ENCODE measurements at places on chromosomes 1 and 21.

DNA sequence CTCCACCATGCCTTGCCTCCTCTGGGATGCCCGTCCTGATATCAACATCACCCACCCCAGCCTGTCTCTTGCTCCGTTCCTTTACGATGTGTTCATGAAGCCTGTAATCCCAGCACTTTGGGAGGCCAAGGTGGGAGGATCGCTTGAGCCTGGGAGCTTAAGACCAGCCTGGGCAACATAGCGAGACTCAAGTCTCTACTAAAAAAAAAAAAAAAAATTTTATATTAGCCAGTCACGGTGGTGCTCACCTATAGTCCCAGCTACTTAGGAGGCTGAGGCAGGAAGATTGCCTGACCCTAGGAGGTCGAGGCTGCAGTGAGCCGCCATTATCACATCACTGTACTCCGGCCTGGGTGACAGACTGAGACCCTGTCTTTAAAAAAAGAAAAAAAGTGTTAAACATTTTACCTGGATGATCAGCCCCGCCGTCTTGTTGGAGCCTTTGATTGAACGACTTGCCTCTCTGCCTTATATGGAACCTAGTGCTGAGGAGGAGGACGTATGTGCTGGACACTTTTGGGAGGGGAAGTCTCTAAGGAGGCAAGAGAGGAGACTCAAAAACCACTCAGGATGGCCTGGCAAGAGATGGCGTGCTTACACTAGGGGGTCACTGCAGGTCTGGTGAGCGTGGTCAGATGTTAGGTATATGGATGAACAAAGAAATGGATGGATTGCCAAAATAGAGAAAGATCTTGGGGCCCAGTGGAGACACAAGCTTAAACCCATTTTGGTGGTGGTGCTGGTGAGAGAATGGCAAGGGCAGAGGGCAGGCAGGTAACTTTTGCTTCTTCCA, 80.5 kb upstream of the IFFO2 start:
- DNase-seq: no peak

- no peak for DNase-seq
Observed at GRCh38 chr1:233897325-233898162, 6.9 kb upstream of the SLC35F3 start.

DNA sequence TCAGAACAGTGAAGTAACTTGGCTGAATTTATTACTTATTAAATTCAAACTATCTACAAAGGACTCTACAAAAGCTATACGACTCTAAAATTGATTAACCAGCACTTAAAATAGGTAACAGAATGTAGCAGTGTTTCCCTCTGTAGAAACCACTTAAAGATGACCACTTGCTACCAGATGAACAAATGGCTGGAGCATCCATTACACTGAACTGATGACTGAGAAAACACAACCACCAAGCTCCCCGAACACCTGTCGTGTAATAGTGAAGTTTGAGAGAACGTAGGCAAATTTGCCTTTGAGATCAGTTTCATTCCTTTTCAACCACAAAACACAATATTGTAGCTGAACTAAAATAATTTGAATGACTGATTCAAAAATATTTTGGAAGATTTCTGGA, 226.7 kb downstream of the KCNT2 start:
- DNase-seq: no peak

GRCh38 chr1:216379441-216379840, 43.8 kb downstream of the USH2A start:
- DNase-seq: no peak

- DNase-seq: no peak
Observed at GRCh38 chr21:41235201-41235600, 67.2 kb downstream of the BACE2 start.

DNA sequence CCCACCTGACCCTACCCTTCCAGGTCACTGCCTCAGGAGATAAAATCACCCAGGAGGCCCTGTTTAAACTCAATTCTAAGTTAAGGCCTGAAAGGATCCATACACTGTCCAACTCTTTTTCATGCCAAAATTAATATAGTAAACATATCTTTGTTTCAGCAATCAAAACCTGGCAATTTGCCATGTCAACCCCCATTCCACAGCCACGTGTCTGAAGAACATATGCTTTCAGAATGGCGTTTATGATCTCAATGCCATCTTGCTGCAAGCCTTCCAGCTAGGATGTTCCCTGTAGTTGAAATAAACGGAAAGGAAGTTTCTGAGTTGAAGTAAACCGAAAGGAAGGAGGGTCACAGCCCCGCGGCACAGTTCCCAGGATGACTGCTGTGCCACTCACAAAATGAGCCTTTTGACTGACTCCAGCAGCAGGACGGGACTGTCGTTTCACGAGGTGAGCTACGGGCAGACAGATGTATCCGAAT, 472.0 kb downstream of the SMYD3 start:
- DNase-seq: no peak
